ENCODE measurements at places on chromosomes 11 and 22.

DNA sequence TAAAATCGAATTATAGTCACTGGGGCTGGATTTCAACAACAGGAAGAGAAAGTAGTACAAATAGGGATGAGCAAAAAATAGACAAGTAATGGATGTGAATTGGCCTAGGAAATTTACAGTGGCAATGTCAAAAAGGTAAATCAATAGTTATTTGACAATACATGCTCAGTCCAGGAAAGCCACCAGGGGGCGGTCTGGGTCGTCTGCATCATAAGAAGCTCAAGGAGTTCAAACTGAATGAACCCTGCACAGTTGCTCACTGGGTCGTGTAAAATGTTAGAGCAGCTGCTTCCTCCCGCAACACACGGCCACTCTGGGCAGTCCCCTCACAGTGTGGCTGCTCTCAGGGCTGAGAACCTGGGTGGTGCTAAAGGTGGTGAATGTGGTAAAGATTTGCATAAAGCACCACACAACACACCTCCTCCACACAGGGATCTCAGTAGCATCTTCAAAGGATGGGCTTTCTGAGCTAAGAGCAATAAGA is 85.9 kb downstream of the ZNF280B start:
- DNase-seq: peak; percentile 68

DNA sequence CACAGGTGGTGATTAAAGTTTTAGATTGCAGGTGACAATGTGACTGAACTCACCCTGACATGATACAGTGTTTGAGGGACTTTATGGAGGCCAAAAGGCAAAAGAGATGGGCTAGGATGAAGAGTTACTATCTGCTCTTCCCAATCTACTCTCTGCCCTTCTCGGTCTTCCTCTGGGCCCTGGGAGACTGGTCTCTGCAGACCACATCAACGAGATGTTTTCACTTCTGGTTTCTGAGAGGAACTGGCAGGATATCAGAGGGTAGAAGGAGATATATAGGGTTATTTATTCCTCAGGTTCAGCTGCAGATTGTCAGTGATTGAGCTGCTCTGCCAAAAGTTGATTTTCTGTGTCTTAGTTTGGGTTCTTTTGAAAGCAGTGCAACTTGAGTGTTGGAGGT is 32.4 kb upstream of the CD44 start:
- DNase-seq: peak; percentile 58

DNA sequence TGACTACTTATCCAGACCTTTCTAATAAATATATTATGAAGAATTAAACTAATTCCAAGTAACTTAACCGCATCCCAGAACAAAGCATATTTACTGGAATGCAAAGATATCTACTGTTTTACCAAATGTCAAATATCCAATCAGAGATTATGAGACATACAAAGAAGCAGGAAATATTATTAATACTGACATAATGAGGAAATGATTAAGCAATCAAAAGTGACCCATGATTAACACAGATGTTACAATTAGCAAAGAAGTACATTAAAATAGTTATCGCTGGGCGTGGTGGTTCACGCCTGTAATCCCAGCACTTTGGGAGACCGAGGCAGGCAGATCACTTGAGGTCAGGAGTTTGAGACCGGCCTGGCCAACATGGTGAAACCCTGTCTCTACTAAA is 105.2 kb downstream of the WNT7B start:
- DNase-seq: no peak

DNA sequence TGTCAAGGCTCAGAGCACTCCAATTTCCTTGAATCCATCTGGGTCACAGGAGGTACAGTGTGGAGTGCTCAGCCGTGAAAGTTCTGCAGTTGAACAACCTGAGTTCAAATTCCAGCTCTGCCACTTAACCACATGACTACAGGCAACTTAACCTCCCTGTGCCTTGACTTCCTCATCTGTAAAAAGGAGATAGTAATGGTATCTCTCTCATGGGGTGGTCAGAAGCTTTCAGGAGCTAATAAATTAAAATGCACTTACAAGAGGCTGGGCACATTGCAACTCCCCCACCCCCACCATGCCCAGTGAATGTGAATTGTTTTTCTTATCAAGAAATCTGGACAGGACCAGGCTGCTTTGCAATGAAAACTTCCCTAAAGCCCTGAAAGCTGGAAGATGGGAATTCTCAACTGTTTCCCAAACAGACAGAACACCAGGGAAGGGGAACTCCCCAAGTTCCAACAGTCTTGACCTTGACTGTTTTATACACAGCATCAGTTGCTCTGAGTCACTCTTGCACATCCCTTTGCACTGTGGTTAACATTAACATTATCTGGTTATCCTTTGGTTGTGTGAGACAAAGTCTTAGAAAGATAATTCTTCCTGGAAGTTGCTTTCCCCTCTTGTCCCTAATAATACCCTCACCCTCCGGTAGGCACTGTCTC is 137.0 kb downstream of the SLC1A2 start:
- DNase-seq: peak; percentile 65

- no peak for DNase-seq
Measured at GRCh38 chr11:75462117-75462653, 29.2 kb upstream of the KLHL35 start.

DNA sequence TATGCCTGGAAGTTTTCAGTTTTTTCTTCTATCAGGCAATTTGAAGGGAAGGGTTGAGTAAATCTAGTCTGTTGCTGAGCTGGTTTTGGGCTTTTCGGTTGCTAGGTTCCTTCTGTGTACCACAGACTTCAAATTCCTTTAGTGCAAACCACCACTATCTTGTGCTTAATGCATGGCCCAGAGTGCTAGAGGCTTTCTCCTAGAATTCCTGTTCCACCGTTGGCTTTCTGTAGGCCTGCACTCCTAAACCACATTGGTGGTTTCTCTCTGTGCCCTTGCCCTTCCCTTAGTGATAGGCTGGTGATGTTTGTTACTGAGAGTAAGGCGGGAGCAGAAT is 47.1 kb upstream of the CTSC start:
- no peak for DNase-seq

DNA sequence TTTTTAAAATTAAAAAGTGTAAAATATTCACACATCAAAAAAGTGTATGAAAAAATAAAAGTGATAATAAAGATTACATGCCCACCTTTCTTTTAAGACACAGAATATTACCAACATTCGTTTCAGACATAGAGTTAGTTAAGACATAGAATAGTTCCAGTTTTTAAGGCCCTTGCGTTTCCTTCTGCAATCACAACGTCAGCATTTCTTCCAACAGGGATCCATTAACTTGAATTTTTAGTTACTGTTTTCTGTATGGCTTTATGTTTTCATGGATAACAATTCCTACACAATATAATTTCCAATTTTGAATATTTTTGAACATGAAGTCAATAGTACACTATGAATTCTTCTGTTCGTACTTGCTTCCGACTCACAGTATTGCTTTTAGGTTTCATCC is 170.8 kb upstream of the C11orf87 start:
- DNase-seq: no peak

DNA sequence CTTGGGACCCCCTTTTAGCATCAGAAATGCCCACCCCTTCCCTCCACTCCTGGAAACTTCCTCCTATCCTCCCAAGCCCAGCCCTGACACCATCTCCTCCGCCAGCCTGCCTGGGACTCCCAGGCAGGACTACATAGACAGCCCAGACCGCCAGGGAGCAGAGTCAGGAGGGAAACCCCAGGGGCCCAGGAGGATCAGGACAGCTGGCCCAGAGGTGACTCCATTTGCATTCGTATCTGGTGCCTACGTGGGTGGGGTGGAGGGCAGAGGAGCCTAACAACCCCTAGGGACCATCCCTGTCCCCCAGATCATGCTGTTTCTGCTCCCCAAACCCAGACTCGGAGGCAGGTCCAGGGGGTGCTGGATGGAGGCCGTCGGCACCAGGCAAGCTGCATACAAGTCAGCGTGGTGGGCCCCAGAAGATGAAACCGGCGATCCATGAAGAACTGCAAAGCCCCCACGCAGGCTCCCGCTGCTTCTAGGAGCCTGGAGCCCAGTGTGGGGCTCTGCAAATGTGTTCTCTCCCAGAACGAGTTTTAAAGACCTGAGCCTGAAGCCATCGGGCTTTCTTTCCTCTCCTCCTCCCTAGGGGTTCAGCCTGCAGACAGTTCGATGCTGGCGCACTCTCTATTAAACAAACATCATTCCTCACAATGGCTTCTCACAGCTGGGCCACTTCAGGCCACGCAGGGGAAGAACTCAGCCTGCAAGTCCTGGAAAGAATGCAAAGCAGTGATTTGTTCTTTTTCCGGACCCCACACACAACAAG is 1506.8 kb downstream of the BRD1 start:
- DNase-seq: no peak

DNA sequence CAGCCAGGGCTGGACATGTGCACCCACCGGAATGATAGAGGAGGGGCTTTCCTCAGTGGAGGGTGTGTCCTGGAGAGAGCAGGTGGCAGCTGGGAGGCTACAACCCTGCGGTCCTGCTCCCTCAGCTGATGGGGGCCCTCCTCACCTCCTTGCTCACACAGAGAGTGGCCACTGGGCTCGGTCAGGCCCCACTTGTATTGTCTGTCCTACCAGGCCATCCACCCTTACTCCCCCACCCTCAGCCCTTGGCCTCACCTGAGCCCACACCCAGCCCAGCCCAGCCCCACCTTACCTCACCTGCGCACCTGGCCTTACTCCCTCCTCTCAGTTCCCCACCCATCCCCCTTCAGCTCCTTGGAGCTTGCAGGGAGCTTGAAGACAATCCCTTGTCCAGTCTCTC is 3.1 kb downstream of the TRPM5 start:
- no peak for DNase-seq
